ENCODE measurements at places on chromosomes 5 and 9.

DNA sequence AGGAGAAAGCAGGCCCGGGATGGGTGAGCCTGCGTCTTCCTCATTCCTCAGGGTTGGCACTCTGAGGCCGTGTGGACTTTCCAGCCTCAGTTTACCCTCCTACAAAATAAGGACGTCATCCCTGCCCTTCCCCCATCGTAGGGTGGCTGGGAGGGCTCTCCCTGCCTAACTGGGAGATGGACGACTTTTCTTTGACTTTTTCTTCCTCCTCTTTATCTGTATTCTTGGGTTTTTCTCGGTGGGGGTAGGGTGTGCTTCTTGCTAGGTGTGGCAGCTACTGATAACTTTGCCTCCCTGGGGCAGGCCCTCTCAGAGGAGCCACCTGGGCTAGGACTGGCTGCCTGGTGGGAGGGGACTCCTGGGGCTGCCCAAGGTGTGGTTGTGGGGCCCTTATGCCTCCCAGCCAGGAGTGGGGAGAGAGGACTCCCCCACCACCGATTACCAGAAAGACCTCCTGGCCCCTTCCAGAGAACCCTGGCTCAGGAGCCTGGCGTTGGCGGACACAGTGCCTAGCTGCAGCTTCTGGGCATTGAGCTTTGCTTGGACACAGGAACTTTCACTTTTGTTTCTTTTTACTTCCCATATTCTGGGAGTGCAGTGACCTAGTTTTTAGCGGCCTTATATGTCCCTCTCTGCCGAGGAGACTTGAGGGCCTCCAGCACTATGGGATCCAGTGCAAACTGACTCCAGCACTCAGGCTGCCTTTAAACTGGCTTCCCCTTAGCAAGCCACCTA, 6.1 kb downstream of the GLIPR2 start:
- no peak for DNase-seq

DNA sequence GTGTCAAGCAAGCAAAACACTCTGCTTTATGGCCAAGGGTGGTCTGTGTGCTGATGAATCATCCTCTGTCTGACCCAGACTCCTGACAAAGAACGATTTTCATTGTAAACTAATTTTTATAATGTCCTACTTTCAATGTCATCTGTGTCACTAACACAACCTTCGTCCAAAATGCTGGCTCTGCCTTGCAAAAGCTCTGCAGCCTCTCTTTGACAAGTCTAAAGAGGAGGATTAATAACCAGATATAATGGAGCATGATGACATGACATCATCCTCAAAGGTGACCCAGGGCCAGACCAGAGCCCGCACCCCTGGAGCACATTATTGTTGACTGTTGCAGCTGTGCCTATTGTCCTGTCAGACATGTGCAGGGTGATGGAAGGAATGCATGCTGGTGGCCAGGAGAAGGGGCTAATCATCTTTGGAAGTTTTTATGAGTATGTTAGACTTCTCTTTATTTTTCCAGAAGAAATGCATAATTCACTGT, 589.4 kb downstream of the NR2F1-AS1 start:
- DNase-seq, result no peak

- no peak for DNase-seq
Observed at GRCh38 chr5:80409367-80409966, 1.6 kb downstream of the ZFYVE16 start.

DNA sequence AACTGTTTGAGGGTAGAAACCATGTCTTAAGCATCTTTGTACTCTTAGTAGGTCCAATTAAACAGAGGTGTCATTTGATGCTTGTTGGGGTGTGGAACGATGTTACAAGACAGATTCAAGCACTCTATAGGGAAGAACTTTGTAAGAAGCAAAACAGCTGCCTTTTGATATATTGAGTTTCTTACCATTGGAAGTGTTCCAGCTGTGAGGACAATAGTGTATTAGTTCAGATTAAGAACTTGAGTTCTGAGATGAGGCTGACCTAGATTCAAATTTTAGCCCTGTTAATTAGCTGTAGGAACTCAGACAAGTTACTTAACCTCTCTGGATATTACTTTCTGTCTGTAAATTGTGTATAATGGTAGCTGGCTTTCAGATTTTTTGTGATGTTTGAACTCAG, 19.6 kb upstream of the ZNF462 start:
- no peak for DNase-seq

- DNase-seq, result no peak
Observed at GRCh38 chr9:93007529-93008058, 50.9 kb upstream of the SUSD3 start.

DNA sequence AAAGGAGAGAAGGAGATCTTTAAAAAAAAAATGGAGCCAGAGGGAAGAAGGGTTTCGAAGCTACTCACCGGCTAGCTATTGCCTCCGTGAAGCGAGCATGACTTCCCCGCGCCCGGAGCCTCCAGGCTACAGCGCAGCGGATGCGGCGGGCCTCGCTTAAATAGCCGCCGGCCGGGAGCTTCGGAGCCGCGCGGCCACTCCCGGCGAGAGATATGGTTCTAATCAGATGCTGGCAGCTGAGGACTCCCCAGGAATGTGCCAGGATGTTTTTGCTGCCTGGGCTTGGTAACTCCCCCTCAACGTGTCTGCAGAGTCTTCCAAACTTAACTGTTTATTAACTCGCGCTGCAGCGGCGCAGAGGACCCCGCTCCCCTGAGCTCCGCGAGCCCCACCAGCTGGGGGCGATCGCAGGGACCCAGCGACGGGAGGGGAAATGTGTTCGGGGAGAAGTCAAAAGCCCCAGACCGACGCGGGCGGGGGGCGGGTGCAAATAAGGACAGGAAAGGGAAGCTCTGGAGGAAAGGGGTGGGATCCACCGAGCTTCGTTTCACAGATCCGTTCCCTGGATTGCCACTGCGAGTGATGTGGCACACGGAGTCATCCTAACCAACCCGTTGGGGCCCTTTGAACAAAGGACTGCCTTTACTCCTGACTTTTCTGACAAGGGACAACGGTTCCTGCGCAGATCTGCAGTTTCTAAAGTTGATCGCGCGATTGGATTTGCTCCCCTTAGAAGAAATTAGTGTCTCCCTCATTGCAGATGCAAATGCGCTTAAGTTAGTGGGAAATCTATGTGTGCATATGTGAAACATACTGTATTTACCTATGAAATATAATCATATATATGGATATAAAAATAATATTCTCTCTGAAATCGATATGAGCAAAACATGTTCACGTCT, at the start of gene DAB2:
DAB2 (minus strand) TSS at position 245 of the 902 bp plus-strand sequence. CDS start 30,660 bp downstream, outside the sequence.
- DNase-seq, result peak; percentile 8

GRCh38 chr5:3027185-3027865, 275.8 kb upstream of the IRX2 start:
- DNase-seq, result no peak

- DNase-seq, result no peak
Observed at GRCh38 chr9:124270504-124271335, 13.0 kb downstream of the NEK6 start.

- no peak for DNase-seq
Observed at GRCh38 chr5:88879724-88880123, 3.3 kb downstream of the MEF2C start.

Data from stimulated activated CD8-positive, alpha-beta memory T cell treated with anti-CD3 and anti-CD28 coated beads, Interleukin-4, amount 100 ng/mL, for 4 hours (primary cell).